ENCODE measurements at places on chromosomes 5 and 9.

DNA sequence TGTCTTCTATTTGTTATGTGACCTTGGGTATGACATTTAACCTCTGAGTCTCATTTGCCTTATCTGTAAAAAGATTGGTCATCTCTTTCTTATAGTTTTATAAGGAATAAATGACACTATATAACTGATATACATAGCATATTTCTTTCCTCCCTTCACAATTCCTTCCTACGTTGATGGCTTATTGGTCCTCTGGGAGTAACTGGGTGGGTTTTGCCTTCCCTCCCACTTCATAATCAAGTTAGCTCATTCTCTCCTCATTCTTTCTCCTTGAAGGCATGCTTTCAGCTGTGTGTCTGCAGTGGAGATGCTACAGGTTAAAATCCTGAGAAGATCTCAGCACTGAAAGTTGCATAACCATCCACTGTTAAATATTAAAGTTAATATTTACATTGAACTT is 382.4 kb downstream of the TMEM38B start:
- DNase-seq: no peak

GRCh38 chr5:173916233-173916632 is 28.1 kb downstream of the CPEB4 start:
- no peak for DNase-seq

DNA sequence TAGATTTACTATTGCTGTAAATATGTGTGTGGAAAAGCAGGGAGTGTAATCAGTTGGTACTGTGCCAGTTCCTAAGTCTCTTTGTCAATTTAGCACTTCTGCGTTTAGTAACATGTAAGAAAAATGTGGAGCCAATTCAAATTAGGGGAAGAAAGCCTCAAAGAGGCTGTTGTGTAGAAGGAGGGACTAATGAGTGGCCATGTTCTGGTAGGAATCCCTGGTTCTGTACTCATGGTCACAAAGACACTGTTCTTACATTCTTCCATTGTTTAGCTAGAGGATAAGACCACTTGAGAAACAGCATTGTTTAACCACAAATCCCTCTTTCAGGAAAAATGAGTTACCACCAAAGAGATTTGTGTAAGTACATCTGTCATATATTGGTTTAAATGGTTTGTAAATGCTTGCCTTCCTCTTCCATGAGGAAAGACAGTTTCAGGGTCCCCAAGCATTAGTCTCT is 14.9 kb downstream of the ARHGEF28 start:
- DNase-seq: no peak

- DNase-seq: peak; percentile 81
Measured at GRCh38 chr9:99253772-99254431, 31.8 kb downstream of the SEC61B start.

- no peak for DNase-seq
Measured at GRCh38 chr5:25387953-25388352, 743.2 kb upstream of the CDH10 start.

GRCh38 chr5:9604416-9604815 is 25.7 kb downstream of the TAS2R1 start:
- DNase-seq: no peak

DNA sequence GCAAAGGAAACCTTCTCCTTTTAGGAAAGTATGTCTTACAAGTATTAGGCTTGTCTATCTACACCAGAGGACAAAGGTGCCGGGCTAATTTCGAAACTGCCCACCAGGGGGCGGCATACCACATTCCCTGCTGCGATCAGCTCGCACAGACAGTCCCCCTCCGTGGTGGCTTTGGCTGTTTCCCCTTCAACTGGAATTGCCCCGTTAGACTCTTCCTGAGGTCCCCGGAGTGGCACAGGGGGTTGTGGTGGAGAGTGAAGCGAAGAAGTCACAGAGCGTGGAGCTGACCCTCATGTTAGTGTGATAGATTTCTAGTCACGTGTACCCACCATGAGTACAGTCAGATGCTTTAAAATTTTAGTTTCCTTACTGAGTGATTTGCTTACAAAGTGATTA is 17.5 kb downstream of the PTTG1 start:
- peak; percentile 60 for DNase-seq

- DNase-seq: peak; percentile 24
Measured at GRCh38 chr5:94908889-94909480, 290.5 kb downstream of the SLF1 start.

DNA sequence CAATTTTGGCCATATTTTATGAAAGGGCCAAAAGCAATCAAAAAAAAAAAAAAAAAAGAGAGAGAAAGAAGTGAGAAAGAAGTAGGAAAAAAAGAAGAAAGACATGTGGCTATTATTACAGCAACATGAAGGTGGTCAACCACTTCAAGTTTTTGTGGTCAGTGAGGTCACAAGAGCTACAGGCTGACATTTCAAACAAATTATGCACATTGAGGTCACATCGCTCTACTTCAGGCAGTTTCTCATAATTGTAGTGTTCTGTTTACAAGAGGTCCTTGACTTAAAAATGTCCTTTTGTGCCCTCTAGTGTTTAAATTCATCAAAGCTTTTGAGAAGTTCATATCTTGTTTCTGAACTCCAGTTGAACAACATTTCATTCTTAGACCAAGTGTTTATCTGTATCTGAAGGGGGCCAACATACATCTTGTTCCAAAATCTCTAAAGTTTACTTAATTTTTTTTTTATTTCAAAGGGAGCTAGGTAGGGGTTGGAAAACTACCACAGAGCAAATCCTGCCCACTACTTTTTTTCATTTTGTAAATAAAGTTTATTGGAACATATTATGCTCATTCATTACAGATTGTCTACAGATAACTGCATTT is 513.1 kb downstream of the PDE4D start:
- peak; percentile 62 for DNase-seq

- DNase-seq: no peak
Measured at GRCh38 chr9:71514344-71514975, 253.9 kb downstream of the CEMIP2 start.

- DNase-seq: no peak
Measured at GRCh38 chr5:143898916-143899591, 87.1 kb downstream of the HMHB1 start.

- DNase-seq: no peak
Measured at GRCh38 chr5:135345956-135346731, 52.9 kb downstream of the MACROH2A1 start.

DNA sequence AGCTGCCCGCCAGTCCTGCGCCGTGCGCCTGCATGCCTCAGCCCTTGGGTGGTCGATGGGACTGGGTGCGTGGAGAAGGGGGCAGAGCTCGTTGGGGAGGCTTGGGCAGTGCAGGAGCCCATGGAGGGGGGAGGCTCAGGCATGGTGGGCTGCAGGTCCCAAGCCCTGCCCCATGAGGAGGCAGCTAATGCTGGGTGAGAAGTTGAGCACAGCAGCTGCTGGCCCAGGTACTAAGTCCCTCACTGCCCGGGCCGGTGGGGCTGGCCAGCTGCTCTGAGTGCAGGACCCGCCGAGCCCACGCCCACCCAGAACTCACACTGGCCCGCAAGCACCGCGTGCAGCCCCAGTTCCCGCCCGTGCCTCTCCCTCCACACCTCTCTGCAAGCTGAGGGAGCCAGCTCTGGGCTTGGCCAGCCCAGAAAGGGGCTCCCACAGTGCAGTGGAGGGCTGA is 764.3 kb upstream of the TYRP1 start:
- no peak for DNase-seq

DNA sequence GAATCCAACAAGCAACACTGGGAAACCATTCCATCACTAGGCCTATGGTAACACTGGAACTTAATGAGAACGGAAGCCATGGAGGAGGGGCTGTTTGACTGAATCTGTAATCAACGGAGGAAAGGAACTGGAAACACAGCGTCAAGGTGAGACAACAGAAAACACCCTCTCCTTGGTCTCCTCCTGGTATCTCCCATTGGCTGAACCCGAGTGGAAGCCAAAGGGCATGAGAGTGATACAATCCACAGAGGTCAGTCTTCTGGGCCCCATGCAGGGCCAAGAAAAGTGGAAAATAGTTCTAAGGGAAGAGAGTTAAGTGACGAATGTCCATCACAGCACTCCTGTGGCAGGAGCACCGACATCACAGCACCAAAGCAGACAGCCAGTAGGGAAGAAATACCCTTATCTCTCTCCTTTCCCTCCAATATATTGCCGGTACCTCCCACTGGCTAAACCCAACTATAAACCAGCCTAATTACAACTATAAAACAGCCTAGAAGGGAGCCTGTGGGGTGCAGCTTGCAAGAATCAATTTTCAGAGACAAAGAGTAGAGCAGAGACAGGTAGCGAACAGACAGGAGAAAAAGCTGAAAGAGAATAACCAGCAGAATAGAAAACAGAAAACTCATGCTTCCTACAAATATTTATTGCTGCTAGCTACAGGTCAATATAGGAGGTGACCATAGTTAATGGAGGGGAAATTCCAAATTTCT is 107.4 kb upstream of the IFNE start:
- DNase-seq: no peak

- DNase-seq: no peak
Measured at GRCh38 chr5:163534492-163535094, 29.2 kb downstream of the MAT2B start.

All from GM20000 (cell line).